ENCODE measurements at places on chromosomes 6 and 20.

DNA sequence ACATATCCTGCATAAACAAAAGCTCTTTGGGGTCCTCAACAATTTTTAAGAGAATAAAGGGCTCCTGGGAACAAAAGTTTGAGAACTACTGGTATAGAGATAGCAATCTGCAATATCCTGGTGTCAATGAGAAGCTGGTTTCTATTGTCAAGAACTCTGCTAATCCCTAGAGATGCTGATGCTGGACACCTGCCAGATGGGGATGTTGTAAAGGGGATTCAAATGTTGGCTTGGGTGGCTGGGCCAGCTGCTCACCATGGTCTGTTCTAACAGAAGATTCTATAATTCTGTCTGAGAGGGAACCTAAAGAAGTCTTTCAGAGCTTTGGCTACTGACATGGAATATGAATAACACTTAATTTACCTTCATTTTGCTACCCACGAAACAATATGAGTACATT, 137.8 kb downstream of the BTBD9 start:
- no peak for ATAC-seq

GRCh38 chr6:37570482-37571133, 70.9 kb upstream of the CCDC167 start:
- no peak for ATAC-seq

DNA sequence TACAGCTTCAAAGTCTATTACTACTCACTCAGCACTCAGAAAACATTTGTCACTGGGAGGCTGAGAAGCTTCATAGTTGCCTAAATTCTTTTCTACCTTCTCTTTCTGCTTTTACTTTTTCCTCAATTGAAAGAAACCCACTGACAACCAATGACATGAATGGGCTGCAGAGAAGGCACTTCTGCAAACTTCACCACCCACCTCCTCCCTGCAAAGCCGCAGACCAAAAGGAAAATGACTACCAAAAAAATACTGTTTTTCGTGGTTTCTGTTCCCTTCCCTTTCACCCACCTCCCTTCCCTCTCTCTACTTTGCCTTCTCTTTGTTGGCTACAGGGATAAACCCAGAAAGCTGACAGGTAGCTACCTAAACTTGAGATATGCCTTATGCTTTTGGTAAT, 3.2 kb downstream of the GNAS-AS1 start:
- ATAC-seq, result no peak

DNA sequence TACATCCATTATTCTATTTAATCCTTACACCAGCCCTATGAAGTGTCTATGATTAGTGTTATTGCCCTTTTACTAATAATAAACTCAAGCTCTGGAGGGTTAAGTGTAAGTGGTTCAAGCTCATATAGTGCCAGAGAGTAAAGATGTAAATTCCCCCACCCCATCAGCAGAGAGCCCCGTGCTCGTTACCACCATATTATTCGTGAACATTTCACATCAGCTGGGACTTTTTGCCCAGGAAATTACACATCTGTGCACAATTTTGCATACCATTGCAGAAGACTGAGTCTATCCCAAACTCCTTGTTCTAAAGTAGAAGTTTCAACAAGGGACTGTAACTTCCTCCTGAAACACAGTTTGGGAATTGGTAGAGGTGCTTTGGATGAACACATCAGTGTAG, 220.1 kb downstream of the BCAS1 start:
- no peak for ATAC-seq

DNA sequence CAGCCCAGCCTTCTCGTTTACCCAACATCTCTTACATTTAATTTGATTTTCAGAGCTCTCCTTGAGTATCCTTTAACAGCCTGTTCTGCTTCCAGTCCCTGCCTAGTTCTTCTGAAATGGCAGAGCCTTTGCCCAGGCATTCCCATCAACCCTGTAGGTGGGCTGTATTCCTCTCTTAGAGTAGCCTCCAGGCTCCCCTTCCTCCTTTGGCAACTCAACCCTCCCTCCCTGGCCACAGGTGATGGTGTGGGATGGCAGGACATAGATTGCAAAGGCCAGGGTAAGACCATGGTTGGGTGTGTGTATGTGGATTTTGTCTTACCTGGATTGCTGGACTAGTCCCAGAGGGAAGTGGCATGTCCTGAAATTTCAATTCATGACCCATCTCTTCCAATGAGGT, 125.4 kb downstream of the F13A1 start:
- ATAC-seq, result no peak

GRCh38 chr6:144725736-144726522, 440.8 kb downstream of the UTRN start:
- peak; percentile 72 for ATAC-seq

DNA sequence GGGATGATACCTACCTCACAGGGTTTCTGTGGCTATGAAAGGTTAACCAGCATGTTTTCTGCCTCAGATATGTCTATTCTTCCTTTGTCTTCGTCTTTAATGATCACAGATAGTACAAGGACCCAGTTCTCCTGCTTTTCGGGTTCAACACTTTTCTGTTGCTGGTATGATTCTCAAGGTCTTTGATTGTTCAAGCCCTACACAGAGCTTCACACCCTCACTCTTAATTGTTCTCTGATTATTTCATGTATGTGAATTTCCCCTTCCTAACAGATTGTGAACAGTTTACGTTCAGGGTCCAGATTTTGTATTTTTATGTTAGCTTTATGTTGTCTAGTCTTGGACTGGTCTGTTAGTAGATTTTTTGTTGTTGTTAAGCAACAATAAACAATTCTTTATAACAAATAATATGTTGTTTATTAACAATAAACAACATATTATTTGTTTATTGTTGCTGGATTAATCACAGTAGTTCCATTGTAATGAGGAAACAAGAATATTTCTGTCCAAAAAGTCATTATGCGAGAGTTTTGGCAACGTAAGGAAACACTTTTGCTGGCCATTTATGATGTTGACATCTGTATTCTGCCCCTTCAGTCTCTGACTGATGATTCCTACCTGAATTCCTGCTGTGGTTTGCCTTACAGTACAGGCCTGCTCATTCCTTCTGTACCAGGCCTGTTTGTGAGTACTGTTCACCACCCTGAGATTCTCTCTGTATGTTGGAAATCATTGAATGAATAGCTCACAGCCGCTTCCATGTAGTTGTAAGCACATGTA, 27.2 kb upstream of the TULP4 start:
- ATAC-seq, result no peak

DNA sequence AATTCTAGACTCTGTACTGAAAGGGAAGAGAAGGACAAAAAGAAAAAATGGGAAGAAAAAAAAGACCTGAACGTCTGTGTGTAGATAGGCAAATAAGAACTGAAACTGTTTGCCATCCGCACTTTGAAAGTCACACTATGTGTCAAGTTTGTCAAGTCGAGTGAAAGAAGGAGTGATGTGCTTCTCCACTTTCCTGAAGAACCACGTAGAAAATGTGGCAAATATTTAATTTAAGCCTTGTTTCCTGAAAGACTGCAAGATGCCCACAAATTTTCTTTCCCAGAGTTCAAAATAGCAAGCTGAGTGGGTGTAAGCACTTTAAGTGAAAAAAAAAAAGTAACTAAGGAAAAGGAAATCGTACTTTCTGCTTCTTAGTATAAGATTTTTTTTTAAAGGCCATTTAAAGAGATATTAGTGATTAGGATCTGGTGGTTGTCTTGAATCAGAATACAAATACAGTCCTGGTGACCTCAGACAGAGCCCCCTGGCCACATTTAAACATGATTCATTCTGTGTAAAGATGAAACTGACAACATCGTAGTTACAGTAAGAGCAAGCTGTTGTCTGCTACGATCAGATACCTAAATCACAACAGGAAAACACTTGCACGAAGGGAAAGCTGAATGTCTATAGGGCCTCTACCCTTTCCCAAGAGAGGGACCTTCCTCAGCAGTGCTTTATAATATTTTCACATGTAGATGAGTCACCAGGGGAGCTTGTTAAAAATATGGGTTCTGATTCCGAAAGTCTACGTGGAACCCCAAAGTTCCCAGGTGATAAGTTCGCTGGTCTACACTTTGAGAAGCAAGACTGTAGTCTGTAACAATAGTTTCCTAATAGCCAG, 102.3 kb downstream of the HIVEP2 start:
- peak; percentile 81 for ATAC-seq

GRCh38 chr20:5402903-5403531, 86.3 kb upstream of the PROKR2 start:
- peak; percentile 43 for ATAC-seq

GRCh38 chr6:160293844-160294243, 35.2 kb upstream of the SLC22A2 start:
- no peak for ATAC-seq
